Kidney tubule cell (primary cell): ENCODE measurements at places on chromosomes 3 and 15.

DNA sequence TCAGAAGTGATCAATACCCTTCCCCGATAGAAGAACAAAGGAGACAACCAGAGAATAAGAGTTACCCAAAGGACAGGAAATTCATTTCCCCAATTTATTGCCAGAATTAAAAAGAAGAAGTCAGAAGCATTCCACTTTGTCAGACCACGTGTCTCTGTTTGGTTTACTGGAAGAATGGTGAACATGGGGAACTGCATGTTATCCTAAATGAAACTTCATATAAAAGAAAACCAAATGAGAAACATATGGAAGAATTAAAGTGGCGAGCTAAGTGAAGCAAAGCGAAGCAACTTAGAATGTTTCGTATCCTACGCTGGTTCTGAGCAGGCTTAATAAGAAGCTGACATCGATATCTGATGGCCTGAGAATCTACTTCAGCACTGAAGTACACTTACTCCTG lies 190.7 kb downstream of the MAGI1 start:
- DNase-seq: no peak

- no peak for DNase-seq
These were observed 100.5 kb downstream of the ABHD5 start for GRCh38 chr3:43791246-43791645.

DNA sequence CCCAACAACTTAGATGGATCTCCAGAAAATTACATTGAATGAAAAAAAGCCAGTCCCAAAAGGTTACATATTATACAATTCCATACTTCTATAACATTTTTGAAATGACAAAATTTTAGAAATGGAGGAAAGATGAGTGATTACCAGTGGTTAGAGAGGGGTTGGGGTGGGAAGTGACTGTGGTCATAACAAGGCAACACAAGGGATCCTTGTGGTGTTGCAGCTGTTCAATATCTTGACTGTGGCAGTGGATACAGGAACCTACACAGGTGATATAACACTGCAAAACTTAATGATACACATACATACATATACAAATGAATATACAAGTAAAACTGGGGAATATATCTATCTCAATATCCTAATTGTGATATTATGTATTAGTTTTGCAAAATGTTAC lies 9.6 kb downstream of the GOLGB1 start:
- no peak for DNase-seq

- DNase-seq: no peak
These were observed 163.8 kb upstream of the CTNNB1 start for GRCh38 chr3:41035456-41036022.

- no peak for DNase-seq
These were observed 169.2 kb upstream of the SLC2A2 start for GRCh38 chr3:171195686-171196085.
